Activated T-helper 1 cell treated with Interleukin-2 at 50 U/mL for 16 hours (primary cell): ENCODE measurements at places on chromosomes 16 and 17.
A peak's percentile ranks its signal among the peaks of the same experiment; 100 is the strongest.

- DNase-seq = no peak
These were observed 681 bp upstream of the MAPT start for GRCh38 chr17:45893725-45894021.

DNA sequence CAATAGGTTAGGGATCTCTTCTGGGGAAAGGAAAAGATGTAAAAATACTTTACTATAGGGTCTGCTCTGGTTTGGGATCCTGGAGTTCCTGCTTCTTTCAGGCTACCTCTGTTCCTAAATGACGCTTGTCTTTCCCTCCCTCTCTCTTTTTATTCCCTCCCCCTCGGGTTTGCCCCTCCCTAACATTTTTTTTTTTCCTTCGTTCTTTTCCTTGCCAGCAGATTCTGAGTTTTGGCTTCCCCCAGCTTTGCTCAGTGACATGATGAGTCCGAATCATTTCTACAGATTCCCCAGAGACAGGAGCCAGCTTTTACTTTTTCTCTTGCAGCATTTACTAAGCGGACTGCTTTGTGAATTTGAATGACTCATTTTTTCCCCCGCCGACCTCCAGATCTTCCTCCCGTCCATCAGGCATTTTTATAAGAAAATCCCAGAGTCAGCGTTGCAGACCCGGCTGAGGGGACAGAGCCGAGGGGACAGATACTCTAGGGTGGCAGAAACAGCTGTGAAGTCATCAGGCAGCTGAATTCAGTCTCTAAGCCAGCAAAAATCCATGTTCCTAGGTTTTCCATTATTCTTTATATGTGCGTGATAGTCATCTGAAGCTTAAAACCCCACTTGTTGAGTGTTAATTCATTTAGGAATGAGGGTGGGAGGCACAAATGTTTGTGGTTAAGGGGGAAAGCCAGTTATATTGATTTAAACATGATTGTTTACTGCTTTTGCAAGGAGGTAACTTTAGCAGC, at the start of gene TMEM100:
TSS of gene TMEM100 (minus strand) at position 123 of the 746 bp plus-strand sequence. CDS start 1,794 bp downstream, outside the sequence.
- no peak for DNase-seq

DNA sequence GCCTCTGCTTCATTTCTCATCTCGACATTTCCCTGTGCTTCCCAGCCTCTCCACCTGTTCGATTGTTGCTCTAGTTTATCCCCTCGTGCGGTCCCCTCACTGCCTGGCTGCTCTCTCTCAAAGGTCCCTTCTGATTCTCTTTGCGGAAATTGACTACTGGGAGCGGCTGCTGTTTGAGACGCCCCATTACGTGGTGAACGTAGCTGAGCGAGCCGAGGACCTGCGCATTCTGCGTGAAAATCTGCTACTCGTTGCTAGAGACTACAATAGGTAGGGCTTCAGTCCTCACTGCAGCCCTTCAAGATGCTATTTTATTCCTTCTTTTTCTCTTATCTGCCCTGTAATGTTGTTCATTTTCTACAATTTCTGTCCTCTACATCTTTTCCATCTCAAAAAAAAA, 39.4 kb downstream of the DNAH2 start:
- no peak for DNase-seq

DNA sequence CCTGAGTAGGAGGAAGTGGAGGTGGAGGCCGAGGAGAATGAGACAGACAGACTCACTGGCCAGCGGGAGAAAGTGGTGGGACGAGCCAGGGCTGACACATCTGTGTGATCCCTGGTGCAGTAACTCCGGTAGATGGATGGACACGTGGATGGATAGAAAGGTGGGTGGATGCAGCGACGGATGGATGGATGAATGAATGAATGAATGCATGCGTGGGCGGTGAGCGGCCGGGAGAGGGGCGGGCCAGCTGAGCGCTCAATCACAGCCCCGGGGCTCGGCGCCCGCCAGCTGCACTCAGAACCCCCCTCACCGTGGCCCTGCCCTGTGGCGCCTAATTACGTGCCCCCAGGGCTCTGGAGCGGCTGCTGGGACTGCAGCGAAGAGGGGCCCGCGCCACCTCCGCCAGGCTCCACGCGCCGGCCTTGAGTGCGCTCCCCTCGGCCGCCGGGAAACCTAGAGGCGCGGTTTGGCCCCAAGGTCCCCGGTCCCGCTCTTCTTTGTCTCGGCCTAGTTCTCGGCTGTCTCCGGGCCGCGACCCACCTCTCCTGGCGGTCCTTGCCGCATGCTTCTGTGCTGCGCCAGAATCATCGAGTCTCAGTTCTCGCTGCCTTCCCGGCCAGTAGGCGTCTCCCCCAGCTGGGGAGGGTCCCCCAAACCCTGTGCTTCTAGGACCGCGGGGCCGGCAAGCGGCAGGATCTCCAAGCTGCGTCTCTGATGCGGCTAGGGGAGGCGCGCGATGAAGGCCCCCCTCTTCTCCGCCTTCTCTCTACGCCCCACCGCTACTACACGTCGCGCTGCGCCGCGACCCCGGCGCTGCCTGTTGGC, 41.0 kb downstream of the RAI1 start:
- DNase-seq = no peak

GRCh38 chr17:61397086-61397842, 2.4 kb upstream of the TBX2 start:
- DNase-seq = no peak

DNA sequence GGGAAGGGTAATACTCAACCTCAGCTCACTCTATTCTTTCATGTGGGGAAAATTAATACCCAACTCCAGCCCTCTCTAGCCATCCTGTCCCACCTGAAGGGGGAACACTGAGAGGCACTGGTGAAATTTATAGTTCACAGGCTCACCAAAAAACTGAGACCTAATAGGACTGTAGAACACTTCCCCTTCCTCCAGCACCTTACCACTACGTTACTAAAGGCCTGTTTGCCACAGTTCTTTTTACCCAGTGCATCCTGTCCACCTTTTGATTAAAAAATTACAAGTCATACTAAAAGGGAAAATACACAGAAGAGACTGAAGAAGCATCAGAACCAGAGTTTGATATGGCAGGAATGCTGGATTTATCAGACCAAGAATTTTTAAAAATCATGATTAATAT, 26.0 kb downstream of the DHRS7B start:
- DNase-seq = no peak

- DNase-seq = peak; percentile 59
These were observed 7.5 kb downstream of the LDHD start for GRCh38 chr16:75108792-75109731.

- no peak for DNase-seq
These were observed 258.3 kb downstream of the FOXL1 start for GRCh38 chr16:86836503-86837129.

- DNase-seq = no peak
These were observed 9.6 kb upstream of the ZFHX3 start for GRCh38 chr16:73057291-73058210.

- DNase-seq = no peak
These were observed 28.4 kb upstream of the GINS3 start for GRCh38 chr16:58363746-58364393.

DNA sequence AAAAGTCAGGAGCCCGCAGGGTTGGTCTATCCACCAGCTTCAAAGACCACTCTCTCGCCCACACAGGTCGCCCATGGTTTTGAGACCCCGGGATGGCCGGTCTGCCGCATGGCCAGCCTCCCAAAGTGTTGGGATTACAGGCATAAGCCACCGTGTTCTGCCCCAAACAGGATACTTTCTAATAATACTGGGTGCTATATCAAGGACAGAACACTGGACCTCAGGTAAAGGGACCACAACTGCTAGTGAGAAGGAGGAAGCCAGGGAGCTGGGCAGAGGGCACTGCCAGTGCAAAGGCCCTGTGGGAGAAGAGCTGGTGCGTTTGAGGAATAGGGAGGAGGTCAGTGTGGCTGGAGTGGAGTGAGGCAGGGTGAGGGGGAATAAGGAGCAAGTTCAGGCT, 34.1 kb downstream of the IL21R start:
- no peak for DNase-seq

GRCh38 chr16:67179421-67180080, 4.2 kb downstream of the MATCAP1 start:
- no peak for DNase-seq

GRCh38 chr17:69090365-69090764, 29.6 kb upstream of the ABCA9 start:
- no peak for DNase-seq

DNA sequence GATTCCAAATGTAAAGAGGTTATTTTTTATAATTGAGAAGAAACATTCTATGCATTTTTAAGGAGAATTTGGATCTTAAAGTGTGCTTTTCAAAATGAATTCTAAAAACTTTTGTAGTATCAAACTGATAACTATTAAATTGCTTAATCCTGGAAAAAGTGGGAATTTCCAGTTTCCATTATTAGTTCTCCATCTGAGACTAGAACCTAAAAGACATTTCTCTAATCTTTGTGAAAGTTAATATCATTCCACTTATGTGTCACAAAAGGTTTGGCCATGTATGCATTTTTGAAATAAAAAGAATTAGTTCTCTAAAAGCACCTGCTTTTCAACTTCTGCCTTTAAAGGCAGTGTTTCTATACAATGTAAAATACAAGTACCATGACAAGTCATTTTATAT, 155.0 kb downstream of the BCAS3 start:
- DNase-seq = no peak

- DNase-seq = peak; percentile 12
These were observed 32.7 kb upstream of the LITAF start for GRCh38 chr16:11619327-11619851.

- DNase-seq = no peak
These were observed 21.2 kb downstream of the CRISPLD2 start for GRCh38 chr16:84840687-84841627.

- DNase-seq = no peak
These were observed 229.6 kb upstream of the HSBP1 start for GRCh38 chr16:83578171-83578570.

- no peak for DNase-seq
These were observed 72.0 kb downstream of the SOX9 start for GRCh38 chr17:72192800-72193192.

DNA sequence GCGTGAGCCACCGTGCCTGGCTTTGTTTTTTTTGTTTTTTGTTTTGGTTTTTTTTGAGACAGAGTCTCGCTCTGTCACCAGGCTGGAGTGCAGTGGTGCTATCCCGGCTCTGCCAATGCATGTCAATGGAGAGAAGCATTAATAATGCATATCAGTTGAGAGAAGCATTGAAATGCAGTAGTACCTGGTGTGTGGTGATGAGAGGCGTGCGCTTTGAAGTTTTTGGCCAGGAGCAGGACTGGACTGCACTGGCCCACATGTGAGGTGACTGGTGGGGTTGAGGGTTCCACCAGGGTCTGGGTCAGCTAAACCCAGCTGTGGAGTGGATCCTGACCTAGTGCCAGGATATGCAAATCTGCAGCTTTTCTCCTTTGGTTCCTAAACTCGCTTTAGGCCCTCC, 5.4 kb downstream of the SP2 start:
- DNase-seq = no peak

DNA sequence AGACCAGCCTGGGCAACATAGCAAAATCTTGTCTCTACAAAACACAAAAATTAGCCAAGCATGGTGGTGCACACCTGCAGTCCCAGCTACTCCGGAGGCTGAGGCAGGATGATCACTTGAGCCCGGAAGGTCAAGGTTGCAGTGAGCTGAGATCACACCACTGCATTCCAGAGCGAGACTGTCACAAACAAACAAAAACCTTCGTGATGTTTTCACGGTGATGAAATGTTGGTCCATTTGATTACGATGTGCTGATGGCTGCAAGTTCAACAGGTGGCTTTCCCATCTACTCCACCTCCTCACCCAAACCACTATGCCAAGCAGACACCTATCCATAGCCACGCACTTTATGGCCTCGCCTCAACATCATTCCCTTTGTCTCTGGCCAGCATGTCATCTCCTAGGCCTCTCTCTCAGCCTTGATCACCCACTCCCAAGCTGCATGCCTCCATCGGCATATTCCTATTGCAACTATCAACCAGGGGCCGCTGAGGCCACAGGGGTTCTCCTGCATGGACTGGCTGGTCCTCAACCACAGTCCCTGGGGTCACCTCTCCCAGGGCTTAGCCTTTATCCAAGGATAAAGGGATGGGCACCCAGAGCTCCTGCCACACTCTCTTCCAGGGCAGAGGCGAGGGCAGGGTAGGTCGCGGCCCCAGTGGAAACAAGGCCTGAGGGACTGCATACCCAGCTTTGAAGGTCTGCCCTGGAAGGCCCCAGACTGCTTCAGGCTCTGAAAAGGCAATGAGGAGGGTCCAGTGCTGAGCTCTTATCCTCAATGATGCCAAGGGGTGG, 17.1 kb upstream of the ALOX15B start:
- no peak for DNase-seq

DNA sequence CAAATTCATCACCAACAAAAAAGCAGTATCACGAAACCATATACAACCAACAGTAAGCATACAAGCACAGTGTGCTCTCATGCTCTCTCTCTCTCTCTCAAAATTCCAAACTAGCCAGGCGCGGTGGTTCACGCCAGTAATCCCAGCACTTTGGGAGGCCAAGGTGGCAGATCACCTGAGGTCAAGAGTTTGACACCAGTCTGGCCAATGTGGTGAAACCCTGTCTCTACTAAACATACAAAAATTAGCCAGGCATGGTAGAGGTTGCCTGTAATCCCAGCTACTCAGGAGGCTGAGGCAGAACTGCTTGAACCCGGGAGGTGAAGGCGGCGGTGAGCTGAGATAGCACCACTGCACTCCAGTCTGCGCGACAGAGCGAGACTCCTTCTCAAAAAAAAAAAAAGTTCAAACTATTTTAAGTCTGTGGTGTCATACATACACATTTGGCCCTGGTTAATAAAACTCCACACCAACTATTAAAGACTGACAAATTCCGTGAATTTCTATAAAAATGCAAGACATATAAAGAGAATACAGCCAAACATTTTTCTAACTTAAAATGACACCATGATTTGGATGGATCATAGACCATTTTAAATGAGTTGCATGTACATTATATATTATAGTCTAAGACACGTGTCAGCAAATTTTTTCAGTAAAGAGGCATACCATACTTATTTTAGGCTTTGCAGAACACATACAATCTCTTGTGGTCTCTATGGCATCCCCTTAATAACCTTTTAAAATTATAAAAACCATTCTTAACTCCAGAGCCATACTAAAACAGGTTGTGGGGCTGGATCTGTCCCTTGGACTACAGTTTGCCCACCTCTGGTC, 30.9 kb downstream of the GLG1 start:
- DNase-seq = no peak

- no peak for DNase-seq
These were observed 147.4 kb upstream of the TBX2 start for GRCh38 chr17:61251939-61252865.

DNA sequence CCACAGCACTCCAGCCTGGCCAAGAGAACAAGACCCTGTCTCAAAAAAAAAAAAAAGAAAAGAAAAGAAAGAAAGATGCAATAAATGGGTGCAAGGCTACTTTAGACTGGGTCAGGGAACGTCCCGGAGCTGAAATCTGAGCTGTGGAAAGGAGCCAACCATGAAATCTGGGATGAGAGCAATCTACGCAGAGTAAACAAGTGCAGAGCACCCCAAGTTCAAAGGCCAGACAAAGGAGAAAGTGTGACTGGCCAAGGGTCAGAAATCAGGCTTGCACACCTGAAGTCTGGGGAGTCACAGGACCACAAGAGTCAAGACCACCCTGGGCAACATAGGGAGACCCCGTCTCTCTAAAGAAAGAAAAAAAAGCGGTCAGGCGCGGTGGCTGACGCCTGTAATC, 2.8 kb downstream of the SHMT1 start:
- DNase-seq = no peak

GRCh38 chr17:17343896-17344506, 40.8 kb downstream of the NT5M start:
- DNase-seq = no peak

GRCh38 chr16:50096791-50097190, 31.0 kb downstream of the HEATR3 start:
- DNase-seq = no peak

GRCh38 chr17:79745641-79746105, 14.9 kb downstream of the ENPP7 start:
- no peak for DNase-seq
